ENCODE measurements at places on chromosomes 13 and 19. TPM values are rescaled to one million over a fixed set of nuclear protein-coding genes. Genes with fewer than 3 reads are reported as not detected.
A peak's percentile ranks its signal among the peaks of the same experiment; 100 is the strongest.

DNA sequence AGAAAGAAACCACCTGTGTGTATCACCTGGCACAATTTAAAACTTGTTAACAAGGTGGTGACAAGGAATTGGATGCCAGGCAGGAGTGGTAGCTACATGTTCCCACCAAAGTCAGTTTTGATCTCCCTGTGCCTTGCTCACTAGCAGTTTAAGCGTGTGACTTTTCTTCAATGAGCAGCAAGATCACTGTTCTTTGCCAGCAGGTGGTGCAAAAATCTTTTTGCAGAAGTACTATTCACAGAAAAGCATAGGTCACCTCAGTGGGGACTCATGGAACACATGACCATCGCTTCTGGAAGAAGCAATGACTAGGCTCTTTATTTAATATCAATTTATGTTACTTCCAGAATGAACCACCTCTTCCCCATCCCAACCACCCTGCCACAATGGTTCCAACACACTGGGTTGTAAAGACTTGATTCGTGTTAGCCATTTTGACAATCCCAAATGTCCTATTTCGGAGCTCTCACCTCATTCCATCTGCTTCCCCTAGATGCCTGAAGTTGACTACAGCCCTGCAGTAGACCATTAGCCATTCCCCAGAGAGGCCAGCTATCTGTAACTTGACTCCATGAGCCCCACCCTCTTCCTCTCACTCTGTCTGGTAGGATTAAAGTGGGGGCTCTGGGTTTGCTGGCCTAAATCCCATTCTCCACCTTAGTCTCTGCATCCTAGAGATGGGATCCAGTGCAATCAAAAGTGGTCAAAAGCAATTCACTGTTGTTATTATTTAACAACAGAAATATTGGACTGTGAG is 59.1 kb upstream of the TNFRSF19 start:
- peak; percentile 4 for DNase-seq
- H3K27me3 ChIP-seq = peaks cover 38% of the 10 kb centered on the region
- H3K27ac ChIP-seq = no peak overlapping the region
- no peaks in the 10 kb centered on the region for H3K36me3 ChIP-seq

DNA sequence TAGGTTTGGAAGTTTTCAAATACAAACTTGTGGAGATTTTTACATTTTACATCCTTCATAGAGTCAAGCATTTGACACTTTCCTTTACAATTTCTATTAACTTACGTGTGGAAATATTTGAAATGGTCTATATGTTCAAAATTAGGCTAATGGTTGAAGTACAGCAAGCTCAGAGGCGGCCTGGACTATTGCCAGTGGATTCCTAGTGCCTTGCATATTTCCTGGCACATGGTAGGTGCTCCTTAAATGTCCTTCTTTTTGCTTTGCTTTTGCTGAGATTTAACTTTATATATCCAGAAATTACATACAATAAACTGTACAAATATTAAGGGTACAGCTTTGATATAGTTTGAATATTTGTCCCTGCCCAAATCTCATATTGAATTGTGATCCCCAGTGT is 93.9 kb downstream of the UBL3 start:
- peaks cover 12% of the 10 kb centered on the region for H3K4me1 ChIP-seq
- no peak for DNase-seq
- no peak overlapping the region for H3K4me3 ChIP-seq

DNA sequence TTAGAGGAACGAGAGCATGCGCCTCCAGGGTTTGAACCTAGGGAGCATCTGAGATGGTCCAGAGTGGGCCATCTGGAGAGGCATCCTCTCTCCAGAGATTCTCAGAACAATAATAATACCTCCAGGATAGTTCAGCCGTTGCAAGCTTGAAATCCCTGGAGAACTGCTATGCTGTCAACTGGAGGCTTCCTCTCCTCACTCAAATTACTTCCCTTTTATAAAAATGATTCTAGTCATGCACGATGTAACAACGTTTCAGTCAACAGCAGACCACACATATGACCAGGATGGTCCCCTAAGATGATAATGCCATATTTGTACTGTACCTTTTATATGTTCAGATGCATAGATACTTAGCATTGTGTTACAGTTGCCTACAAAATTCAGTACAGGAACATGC is 108.7 kb downstream of the SHISA2 start:
- no peak overlapping the region for H3K4me3 ChIP-seq
- no peaks in the 10 kb centered on the region for H3K36me3 ChIP-seq
- no peak overlapping the region for H3K27ac ChIP-seq
- no peaks in the 10 kb centered on the region for H3K27me3 ChIP-seq

- H3K4me1 ChIP-seq = no peaks in the 10 kb centered on the region
- no peak for DNase-seq
- H3K27ac ChIP-seq = no peak overlapping the region
- H3K36me3 ChIP-seq = no peaks in the 10 kb centered on the region
- no peak overlapping the region for H3K4me3 ChIP-seq
- H3K27me3 ChIP-seq = peaks cover 17% of the 10 kb centered on the region
Measured at GRCh38 chr19:1313695-1314613, 28.3 kb downstream of the EFNA2 start.

GRCh38 chr13:86601351-86601750 is 802.1 kb upstream of the SLITRK6 start:
- H3K4me3 ChIP-seq = no peak overlapping the region
- H3K27ac ChIP-seq = no peak overlapping the region
- H3K4me1 ChIP-seq = no peaks in the 10 kb centered on the region
- H3K27me3 ChIP-seq = no peaks in the 10 kb centered on the region

- no peak for DNase-seq
- H3K4me3 ChIP-seq = no peak overlapping the region
- no peak overlapping the region for H3K27ac ChIP-seq
- peaks cover 13% of the 10 kb centered on the region for H3K4me1 ChIP-seq
- peaks cover 38% of the 10 kb centered on the region for H3K27me3 ChIP-seq
- H3K36me3 ChIP-seq = no peaks in the 10 kb centered on the region
Measured at GRCh38 chr13:51867062-51867461, 5.3 kb downstream of the CCDC70 start.

GRCh38 chr19:34109596-34109995 is 62.7 kb upstream of the LSM14A start:
- H3K4me3 ChIP-seq = no peak overlapping the region
- H3K27ac ChIP-seq = no peak overlapping the region

GRCh38 chr13:94716016-94716415 is 3.7 kb upstream of the SOX21 start:
- peaks cover 51% of the 10 kb centered on the region for H3K27me3 ChIP-seq
- no peaks in the 10 kb centered on the region for H3K36me3 ChIP-seq
- DNase-seq = no peak
- H3K4me1 ChIP-seq = no peaks in the 10 kb centered on the region
- no peak overlapping the region for H3K4me3 ChIP-seq

DNA sequence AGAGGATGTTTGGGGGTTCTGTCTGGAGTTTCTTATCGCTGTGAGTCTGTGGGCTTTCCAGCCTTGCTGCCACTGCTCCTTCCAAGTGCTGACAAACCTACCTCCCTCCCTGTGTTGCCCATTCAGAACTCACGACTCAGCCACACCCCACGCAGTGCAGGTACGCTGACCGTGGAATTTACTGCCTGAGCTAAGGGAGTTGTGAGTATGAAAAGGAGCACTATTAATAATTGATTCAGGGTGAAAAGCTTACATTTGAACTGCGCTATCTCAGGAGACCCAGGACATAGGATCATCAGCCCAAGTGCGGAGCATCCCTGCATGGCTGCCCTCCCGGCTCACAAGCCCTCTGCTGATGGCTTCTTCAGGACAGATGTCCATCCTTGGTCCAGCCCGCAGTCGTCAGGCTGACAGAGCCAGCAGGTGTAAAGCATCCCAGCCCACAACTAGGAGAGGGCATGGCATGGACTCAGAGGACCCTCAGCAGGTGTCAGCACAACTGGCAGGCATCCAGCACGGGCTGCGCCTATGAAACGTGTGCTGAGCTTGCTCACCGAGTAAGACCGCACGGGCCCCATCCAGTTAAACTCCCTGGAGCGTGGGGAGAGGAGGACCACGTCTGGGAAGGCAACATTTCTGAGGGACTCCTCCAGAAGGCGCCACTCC is 244.0 kb downstream of the COL4A1 start:
- no peak overlapping the region for H3K4me3 ChIP-seq
- no peaks in the 10 kb centered on the region for H3K36me3 ChIP-seq
- no peaks in the 10 kb centered on the region for H3K27me3 ChIP-seq
- H3K4me1 ChIP-seq = no peaks in the 10 kb centered on the region
- H3K27ac ChIP-seq = no peak overlapping the region
- DNase-seq = no peak

DNA sequence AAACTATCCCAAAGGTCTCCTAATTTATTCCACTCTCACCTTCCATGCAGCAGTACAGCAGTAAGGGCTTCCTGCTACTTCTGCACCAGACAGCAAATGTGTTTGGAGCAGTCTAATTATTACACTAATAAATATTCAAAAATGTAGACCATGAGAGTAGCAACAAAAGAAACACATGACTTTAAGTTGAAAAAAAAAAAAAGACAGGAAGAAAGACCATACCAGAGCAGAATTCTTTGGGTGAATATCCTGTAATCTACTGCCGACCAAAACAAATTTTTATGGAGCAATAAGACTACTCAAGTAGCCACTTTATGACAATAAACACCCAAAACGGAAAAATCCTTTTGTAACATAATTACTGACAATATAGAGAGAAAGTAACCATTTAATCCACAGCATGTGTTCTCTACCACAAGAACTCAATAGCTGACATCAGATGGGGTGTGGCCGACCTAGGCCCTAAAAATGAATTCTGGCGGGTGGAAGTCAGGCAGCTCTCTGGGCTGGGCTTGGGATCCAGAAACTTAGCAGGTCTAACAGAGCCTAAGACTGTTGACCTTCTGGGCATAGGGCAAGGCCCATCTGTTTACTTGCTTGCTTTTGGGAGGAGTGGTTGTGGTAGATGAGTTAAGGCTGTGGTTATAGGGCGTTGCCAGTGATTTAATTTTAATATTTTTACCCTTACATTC is 4.6 kb downstream of the KLF12 start:
- peaks cover 67% of the 10 kb centered on the region for H3K4me1 ChIP-seq
- peak overlapping the region; percentile 75 for H3K4me3 ChIP-seq
- no peak for DNase-seq
- peaks cover 2% of the 10 kb centered on the region for H3K36me3 ChIP-seq
- no peaks in the 10 kb centered on the region for H3K27me3 ChIP-seq
- peak overlapping the region; percentile 89 for H3K27ac ChIP-seq

- DNase-seq = no peak
- H3K27ac ChIP-seq = no peak overlapping the region
- peaks cover 4% of the 10 kb centered on the region for H3K4me1 ChIP-seq
Measured at GRCh38 chr13:42766016-42766415, 15.4 kb upstream of the FAM216B start.

- H3K27ac ChIP-seq = no peak overlapping the region
- peaks cover 6% of the 10 kb centered on the region for H3K27me3 ChIP-seq
- H3K36me3 ChIP-seq = no peaks in the 10 kb centered on the region
- peak; percentile 35 for DNase-seq
- H3K4me1 ChIP-seq = peaks cover 9% of the 10 kb centered on the region
- no peak overlapping the region for H3K4me3 ChIP-seq
Measured at GRCh38 chr19:2391118-2391725, 31.2 kb downstream of the TMPRSS9 start.

DNA sequence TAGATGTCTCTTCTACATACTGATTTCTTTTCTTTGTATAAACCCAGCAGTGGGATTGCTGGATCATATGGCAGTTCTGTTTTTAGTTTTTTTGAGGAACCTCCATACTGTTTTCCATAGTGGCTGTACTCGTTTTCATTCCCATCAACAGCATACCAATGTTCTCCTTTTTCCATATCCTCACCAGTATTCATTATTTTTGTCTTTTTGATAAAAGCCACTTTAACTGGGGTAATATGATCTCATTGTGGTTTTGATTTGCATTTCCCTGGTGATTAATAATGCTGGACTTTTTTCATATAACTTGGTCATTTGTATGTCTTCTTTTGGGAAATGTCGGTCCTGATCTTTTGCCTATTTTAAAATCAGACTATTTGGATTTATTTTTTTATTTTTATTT is 108.5 kb downstream of the PAN3 start:
- peak overlapping the region; percentile 14 for H3K27ac ChIP-seq
- peaks cover 33% of the 10 kb centered on the region for H3K36me3 ChIP-seq
- H3K4me1 ChIP-seq = peaks cover 18% of the 10 kb centered on the region
- no peak for DNase-seq
- no peak overlapping the region for H3K4me3 ChIP-seq
- no peaks in the 10 kb centered on the region for H3K27me3 ChIP-seq

DNA sequence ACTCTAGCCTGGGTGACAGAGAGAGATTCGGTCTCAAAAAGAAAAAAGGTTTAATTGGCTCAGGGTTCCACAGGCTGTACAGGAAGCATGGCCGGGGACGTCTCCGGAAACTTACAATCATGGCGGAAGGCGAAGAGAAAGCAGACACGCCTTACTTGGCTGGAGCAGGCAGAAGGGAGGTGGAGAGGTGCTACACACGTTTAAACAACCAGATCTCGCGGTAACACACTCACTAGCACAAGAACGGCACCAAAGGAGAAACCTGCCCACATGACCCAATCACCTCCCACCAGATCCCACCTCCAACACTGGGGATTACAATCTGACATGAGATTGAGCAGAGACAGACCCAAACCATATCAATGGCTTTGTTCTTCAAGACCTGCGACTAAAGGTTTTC is 12.8 kb downstream of the CASP14 start:
- DNase-seq = no peak
- H3K4me1 ChIP-seq = no peaks in the 10 kb centered on the region
- H3K36me3 ChIP-seq = no peaks in the 10 kb centered on the region
- no peak overlapping the region for H3K4me3 ChIP-seq

- H3K4me1 ChIP-seq = peaks cover 38% of the 10 kb centered on the region
- no peak for DNase-seq
- H3K36me3 ChIP-seq = peaks cover 4% of the 10 kb centered on the region
- no peak overlapping the region for H3K4me3 ChIP-seq
Measured at GRCh38 chr19:54155694-54156093, 3.8 kb downstream of the LENG1 start.

GRCh38 chr19:38386971-38387549 is 774 bp downstream of the GGN start:
- H3K27me3 ChIP-seq = peaks cover 21% of the 10 kb centered on the region
- H3K4me1 ChIP-seq = peaks cover 17% of the 10 kb centered on the region
- peaks cover 1% of the 10 kb centered on the region for H3K36me3 ChIP-seq
- no peak overlapping the region for H3K27ac ChIP-seq
- no peak for DNase-seq

Gene PTGIR
- total RNA-seq = 32.4 TPM

Gene ZFP14
- total RNA-seq = 2.4 TPM

Gene PGLYRP2
- not detected for total RNA-seq

Gene KLC3
- total RNA-seq = 0.42 TPM

Gene NLRP5
- total RNA-seq = not detected

Gene ZNF528
- total RNA-seq = 10.1 TPM

Gene CBY2
- not detected for total RNA-seq

Gene MARK4
- total RNA-seq = 37.9 TPM

Gene SLC25A41
- 0.16 TPM for total RNA-seq

Gene ANGPTL4
- 0.89 TPM for total RNA-seq

Data from activated T-cell treated with anti-CD3 and anti-CD28 coated beads, Interleukin-2, amount 50 U/mL, for 72 hours (primary cell).